ENCODE measurements at places on chromosomes 11 and 22.
A peak's percentile ranks its signal among the peaks of the same experiment; 100 is the strongest.

DNA sequence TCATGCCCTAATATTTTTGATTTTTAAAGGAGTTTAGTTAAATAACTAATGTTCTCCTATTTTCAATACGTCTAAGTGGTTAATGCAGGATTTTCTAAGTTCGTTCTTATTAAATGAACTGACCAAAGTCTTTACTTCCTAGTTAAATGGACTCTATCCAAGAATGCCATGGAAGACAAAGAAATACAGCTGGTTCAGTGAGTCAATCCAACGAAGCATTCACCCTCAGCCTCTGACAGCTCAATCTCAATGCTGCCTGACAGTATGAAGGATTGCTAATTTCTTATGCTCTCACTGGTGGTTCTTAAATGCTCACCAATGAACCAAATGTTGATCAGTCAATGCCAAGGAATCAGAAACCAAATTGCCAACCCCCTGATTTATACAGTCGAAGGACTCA is 219.4 kb downstream of the CADM1 start:
- no peak for DNase-seq

DNA sequence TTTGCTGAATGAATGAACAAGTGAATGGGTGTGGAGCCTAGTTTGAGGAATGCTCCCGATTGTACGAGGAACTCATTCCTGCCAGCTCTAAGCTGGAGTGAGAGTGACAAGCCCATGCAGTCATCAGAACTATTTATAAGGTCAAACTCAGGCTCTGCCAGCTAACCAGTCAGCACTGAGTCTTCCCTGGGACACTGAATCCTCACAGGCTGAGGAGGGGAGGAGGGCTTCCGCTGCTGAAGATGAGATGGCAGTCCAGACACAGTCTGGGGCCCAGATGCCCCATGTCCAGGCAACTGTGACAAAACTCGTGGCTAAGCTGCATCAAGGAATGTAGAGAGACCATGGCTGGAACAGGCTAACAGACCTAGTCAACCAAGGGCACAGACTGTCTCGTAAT is 4.0 kb downstream of the LRP4 start:
- DNase-seq: no peak

DNA sequence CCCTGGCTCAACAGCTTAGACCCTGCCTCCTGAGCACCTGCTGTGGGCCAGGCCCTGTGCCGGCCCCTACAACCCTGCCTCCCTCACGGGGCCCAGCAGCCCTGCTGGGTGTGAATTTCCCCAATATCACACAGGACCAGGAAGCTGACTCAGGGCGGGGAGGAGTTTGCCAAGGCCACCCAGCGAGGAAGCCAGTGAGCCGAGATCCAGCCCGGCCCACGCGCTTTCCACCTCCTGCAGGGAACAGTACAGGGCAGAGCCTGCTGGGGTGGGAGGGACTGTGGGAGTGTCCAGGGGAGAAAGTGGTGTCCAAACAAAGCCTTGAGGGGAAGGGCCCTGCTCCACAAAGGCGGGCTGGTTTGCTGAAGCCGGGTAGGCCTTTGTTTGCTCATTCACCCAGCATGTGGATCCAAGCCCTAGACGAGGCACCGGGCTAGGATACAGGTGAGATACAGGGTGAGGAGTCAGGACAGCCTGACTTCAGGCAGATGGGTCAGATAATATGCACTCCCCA is 26.8 kb downstream of the RPL3 start:
- no peak for DNase-seq

DNA sequence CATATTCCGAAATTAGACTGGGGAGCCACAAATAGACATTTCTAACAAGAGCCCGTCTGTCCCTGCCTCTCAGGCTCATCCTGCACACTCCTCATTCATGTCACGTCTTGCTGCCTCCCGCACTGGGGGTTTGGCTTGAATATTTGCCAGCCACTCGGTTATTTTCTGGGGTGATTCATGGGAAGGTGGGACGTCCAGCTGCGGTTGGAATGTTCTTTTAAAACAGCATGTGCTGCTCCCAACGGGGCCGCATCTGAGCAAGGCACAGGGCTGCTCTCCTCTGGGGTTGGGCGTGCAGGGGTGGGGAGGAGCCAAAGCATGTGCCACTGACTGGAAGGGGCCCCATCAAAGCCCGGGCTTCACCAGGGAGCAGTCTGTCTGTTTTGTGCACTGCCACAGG is 25.9 kb upstream of the SLC5A4 start:
- no peak for DNase-seq

- DNase-seq: no peak
Observed at GRCh38 chr22:45225732-45226502, 14.8 kb downstream of the KIAA0930 start.

- no peak for DNase-seq
Observed at GRCh38 chr11:6315811-6316425, 4.4 kb downstream of the CAVIN3 start.

- DNase-seq: no peak
Observed at GRCh38 chr11:86291466-86292262, 10.4 kb upstream of the HIKESHI start.

- no peak for DNase-seq
Observed at GRCh38 chr11:118628031-118628430, 20.6 kb downstream of the PHLDB1 start.

- DNase-seq: no peak
Observed at GRCh38 chr11:27882066-27882697, 181.9 kb upstream of the BDNF start.

- DNase-seq: no peak
Observed at GRCh38 chr22:24429411-24430365, 2.3 kb downstream of the ADORA2A start.

- DNase-seq: no peak
Observed at GRCh38 chr11:78334109-78334508, 83.5 kb downstream of the GAB2 start.

- DNase-seq: no peak
Observed at GRCh38 chr11:27353593-27354358, 9.2 kb downstream of the CCDC34 start.

DNA sequence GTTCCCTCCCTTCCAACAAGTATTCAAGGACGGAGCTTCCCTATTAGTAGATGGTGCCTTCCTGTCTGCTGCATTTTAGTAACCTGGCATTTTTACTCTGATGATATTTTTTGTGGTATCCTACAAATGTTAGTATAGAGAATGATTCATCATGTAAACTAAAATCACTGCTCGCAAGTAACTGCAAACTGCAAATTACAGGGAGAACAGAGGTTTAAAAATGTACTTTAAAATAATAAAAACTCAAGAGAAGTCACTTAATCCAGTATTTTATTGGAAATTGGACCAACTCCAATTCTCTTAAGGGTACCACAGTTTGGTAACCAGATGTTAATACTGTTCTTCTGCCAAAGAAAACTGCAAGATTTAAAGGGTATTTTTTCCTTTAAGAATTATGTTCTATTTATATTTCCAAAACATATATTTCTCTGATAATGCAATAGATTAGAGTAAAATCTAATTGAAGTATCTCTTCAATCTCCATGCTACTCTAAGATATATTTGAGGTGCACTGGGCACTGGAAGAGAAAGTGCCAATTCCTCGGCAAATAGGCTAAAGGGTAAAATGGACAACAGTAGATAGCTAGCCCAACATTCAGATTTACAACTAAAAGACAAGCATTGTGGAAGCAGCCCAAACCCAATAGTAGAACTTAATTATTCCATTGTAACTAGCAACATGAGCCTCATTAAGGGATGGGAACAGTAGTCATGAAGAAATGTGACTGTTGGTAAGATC is 298.0 kb downstream of the TTC28 start:
- no peak for DNase-seq

DNA sequence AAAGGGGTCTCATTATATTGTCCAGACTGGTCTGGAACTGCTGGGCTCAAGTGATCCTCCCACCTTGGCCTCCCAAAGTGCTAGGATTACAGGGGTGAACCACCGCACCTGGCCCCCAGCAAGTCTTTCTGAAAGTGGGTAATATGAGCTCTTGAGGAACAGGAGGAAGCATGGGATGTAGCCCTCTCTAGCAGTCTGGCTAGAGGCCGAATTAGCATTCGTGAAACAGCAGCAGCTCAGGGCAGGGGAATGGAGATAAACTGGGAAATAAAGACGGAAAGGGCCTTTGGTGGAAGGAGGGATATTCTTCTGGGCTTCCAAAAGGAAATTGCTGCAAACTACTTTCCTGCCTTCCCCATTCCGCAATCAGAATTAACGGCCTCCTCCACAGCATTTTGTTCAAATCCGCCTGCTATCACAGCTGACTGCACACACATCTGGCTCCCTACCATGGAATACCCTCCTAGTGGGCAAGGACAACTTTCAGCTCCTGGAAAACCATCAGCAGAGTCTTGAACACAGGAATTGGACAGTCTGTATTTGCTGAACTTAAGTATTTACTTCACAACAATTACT is 44.3 kb downstream of the MICAL3 start:
- DNase-seq: no peak

- no peak for DNase-seq
Observed at GRCh38 chr22:31932863-31933262, 11.5 kb upstream of the YWHAH start.

DNA sequence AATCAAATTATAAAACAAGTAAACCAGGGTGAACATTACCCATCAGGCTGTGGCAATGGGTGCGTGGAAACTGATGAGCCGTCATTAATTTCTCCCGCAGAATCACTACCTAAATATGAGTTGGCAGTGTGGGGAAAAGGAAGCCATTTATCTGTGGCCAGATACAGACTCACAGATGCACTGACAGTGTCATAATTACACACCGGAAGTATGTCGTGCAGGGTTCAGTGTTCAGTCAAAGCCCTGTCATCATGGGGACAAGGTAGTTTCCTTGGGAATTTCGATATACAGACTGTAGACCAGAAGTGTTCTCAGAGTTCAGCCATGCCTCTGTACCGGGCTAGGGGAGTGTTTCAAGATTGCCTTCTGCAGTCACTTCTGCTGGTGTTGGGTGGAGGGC is 119.2 kb upstream of the SEZ6L start:
- DNase-seq: no peak

- no peak for DNase-seq
Observed at GRCh38 chr11:40095446-40095845, 1364.0 kb downstream of the LRRC4C start.

GRCh38 chr11:122750049-122750448 is 88.3 kb upstream of the CRTAM start:
- DNase-seq: no peak

- peak; percentile 16 for DNase-seq
Observed at GRCh38 chr11:45964911-45965389, 42.5 kb downstream of the LARGE2 start.

- no peak for DNase-seq
Observed at GRCh38 chr11:83927422-83927821, 641.3 kb upstream of the CCDC90B start.

- DNase-seq: no peak
Observed at GRCh38 chr11:21475276-21475675, 717.6 kb upstream of the ANO5 start.

- no peak for DNase-seq
Observed at GRCh38 chr11:67411785-67412152, 3.7 kb upstream of the CARNS1 start.

DNA sequence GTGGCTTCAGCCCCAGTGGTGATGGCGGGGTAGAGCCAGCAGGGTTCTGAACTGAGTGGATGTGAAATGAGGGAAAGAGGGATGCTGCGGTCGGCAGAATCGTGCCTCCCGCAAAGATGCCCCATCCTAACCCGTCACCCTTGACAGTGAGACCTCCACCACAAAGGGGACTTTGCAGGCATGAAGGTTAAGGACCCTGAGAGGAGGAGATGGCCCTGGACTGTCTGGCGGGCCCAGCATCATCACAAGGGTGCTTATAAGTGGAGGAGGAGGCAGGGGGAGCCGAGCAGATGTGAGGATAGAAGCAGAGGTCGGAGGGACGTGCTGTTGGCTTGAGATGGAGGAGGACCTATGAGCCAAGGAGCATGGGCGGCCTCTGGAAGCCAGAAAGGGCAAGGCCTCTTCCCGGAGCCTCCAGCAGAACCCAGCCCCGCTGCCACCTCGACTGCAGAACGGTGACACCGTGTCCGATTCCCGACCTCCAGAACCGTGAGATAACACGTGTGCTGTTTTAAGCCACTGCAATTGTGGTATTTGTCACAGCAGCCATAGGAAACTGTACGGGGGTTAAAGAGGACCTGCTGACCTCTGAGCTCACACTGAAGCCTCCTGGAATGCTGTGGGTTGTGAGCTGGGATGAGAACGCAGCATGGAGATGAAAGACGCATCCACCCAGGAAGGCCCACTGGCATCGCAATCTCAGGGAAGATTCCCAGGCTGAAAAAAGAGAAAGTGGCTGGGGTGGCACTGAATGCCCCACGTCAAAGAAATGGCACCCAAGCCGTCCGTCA is 10.9 kb downstream of the LINC01488 start:
- DNase-seq: no peak

GRCh38 chr11:35622070-35622469 is 3.8 kb downstream of the FJX1 start:
- DNase-seq: no peak

- no peak for DNase-seq
Observed at GRCh38 chr11:95559899-95560298, 229.7 kb downstream of the FAM76B start.

GRCh38 chr11:95426823-95427462 is 195.9 kb upstream of the SESN3 start:
- DNase-seq: no peak

DNA sequence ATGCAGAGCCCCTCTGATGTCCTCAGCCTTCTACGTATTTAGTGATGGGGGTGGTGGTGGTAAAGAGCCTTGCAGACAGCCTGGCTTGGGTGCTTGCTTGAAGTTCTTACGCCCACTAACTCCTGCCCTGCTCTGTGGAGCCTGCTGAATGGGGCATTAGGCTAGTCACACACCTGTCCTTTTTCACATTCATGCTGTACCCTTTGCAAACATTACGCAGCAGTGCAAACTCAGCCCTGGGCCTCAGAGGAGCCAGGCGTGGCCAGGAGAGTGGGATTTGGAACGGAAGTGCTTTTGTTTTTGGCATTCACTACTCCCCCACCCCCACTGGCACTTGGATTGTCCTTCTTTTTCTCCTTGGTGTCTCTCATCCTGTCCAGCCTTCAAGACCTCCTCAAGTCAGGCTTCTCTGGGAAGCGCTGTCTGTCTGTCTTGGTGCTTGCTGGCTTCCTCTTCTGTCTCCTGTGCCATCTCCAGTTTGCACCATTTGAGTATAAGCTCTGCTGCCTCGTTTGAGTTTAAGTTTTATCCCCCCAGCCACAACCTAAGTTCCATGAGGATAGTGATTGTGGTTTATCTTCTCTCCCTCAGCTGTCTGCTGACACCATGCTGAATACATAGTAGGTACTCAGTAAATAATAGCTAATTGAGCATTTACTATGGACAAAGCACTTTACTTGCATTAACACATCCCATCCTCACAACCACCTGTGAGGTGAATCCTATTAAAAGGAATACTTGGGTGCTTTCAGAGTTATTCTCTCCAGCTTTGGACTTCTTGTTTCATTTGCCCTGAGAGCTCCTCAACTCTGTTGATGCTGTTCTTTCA is 26.7 kb downstream of the ZBTB16 start:
- DNase-seq: no peak

- no peak for DNase-seq
Observed at GRCh38 chr11:124179310-124179709, 3.8 kb upstream of the OR10D3 start.
